Liver (tissue), 10 donors: ENCODE measurements at places on chromosomes 4 and X.
A peak's percentile ranks its signal among the peaks of the same experiment; 100 is the strongest.

GRCh38 chr4:114465766-114466165 lies 132.8 kb upstream of the UGT8 start:
- no peak for DNase-seq

DNA sequence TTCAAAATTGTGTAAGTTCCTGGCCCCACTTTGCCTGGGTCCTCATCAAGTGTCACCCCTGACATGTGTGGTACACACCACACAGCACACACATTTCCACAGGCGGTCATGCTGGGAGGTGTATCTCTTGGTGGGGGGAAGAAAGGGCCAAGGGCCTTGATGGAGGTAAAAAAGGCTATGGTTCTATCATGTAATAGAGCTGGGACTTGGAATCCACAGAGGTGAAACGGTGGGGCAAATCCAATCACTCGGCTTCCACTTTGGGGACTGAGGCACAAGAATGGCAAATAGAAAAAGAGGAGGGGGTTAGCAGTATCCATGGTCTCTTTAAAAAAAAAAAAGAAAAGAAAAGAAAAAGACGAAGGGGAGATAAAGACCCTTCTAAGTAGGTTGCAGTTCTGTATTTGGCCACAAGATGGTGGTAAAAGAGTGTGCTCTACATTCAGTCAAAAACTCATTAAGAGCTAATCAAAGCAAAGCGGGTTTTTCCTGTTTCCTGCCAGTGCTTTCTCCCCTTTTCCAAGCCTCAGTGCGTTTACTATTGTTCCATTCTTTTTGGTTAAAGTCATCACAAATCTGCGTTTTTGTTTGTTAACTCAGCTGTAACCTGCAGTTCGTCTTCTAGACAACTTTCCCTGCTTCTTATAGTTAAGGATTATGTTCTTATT lies 37.0 kb upstream of the ATP6AP2 start:
- peak; percentile 34 for DNase-seq

DNA sequence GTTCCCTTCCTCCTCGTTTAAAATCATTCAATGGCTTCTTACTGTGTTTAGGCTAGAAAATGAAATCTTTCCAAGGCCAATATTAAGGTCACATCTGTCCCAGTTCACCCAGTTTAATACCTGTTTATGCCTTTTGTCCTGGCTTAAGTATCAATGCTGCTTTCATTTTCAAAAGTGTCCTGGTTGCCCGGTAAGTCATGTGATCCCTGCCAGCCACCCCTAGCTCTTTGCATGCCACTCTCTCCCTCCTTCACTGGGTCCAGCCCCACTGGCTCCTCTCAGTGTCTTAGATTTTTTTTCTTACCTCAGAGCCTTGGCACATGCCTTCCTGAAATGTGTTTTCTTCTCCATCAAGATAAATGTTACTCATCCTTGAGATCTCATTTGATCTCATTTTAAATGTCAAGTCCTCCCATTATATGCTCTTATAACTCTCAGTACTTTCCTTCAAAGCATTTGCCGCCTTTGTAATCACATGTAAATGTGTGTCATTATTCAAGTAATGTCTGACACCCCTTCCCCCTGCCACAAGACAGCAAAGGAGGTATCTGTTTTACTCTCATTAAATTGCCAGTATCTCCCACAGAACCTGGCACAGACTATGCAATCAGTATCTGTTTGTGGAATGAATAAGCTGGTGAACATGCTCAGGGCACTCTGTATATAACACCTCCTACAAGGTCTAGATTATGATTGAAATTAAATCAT lies 472.5 kb upstream of the RPS6KA3 start:
- no peak for DNase-seq

GRCh38 chr4:111854494-111855087 lies 290.7 kb upstream of the FAM241A start:
- no peak for DNase-seq

DNA sequence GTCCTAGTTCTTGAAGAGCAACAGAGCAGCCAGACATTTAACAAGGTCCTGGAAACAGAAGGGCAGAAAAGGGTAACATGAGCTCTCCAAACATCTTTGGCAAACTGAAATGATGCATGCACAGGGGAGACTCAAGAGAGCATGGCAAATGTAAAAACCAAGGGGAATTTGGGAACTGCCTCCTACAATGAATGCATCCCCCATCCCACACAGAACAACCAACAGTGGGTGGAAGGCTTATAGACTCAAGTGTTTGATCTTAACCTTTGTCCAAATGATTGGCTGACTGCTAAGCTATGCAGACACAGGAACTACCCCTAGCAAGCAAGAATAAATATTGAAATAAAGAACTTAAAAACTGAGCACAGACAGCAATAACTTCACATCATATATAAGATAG lies 74.4 kb downstream of the CENPC start:
- DNase-seq = no peak

GRCh38 chrX:4764888-4765287 lies 1051.4 kb upstream of the PRKX start:
- no peak for DNase-seq

GRCh38 chrX:122582975-122583305 lies 601.1 kb upstream of the GRIA3 start:
- DNase-seq = no peak

- DNase-seq = peak; percentile 65
These were observed 511 bp downstream of the PPM1K start for GRCh38 chr4:88283661-88284438.

GRCh38 chr4:182346675-182347375 lies 103.6 kb downstream of the TENM3 start:
- DNase-seq = no peak

DNA sequence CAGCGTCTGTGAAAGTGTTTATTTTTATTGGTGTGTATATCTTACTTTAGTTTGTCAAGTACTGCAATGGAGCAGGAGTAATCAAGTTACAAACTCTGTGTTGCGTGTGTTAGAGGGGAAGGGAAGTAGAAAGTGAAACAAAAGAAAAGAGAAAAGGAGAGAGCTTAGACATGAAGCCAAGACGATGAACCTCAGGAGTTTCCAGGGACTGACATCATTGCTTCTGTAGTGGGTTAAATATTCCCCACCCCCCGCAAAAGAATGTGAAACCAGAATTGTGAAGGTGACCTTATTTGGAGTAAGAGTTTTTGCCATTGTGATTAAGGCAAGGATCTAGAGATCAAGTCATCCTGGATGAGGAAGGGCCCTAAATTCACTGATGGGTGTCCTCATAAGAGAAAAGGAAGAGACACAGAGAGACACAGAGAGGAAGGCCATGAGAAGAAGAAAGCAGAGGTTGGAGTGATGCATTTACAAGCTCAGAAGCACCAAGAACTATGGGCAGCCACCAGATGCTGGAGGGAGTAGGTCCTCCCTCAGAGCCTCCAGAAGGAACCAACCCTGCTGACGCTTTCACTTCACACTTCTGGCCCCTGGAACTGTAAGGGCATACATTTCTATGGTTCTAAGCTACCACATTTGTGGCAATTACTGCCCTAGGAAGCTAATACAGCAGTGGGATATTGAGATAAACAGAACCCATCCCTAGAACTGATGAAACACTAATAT lies 173.6 kb upstream of the SFRP2 start:
- DNase-seq = no peak

GRCh38 chrX:31819455-31819854 lies 747.6 kb upstream of the FTHL17 start:
- no peak for DNase-seq

DNA sequence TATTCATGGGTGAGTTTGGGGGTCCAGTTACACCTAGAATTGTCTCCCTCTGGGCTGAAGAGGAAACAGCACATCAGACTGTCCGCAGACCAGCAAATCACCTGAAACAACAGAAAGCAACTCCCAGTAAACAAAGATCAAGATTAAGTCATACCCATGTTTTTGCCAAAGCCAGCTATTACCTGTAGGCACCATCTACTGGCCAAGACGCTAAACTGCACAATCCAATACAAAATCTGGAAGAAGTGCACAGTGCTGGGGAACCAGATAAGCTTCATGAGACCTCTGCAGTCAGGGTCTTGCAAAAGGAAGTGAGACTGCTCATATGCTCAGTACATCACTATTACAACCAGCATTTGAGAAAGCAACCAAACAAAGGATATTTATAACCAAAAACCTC lies 157.5 kb upstream of the ITM2A start:
- DNase-seq = no peak

DNA sequence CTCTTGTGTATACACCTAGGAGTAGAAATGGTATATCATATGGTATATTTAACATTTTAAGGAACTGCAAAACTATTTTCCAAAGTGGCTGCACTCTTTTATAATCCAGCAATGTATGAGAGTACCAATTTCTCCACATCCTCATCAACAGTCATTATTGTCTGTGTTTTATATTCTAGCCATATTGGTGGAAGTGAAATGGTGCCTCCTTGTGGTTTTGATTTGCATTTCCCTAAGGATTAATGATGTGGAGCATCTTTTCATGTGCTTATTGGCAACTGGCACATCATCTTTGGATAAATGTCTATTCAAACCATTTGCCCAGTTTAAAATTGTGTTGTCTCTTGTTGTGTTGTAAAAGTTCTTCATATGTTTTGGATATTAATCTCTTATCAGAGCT lies 9.6 kb downstream of the BMP15 start:
- no peak for DNase-seq

DNA sequence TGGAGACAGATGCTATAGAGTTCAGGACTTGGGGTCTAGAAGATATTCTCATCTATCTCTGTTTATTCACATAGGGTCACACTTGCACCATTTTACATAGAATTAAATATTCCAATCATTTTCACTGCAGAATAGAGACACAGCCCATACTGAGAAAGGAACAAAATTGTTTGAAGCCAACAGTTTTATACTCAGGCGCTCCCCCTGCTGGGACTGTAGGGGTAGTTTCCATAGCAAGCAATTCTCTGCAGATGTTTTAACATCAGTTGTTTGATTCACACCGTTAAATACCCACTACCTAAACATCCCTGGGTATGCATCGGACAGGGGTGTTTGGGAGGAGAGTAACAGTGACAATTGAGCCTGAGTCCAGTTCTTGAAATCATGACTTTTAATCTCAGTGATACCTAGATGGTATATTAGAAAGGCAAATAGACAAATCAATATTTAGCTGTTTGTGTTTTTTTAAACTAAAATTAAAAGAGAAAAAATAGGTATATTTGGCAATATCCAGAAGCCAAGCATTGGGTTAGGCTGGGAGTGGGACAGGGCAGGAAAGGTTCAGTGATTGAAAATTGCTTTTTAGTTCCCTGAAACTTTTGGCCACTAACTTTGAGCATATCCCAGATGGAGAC lies 33.8 kb downstream of the LONRF3 start:
- DNase-seq = peak; percentile 34

DNA sequence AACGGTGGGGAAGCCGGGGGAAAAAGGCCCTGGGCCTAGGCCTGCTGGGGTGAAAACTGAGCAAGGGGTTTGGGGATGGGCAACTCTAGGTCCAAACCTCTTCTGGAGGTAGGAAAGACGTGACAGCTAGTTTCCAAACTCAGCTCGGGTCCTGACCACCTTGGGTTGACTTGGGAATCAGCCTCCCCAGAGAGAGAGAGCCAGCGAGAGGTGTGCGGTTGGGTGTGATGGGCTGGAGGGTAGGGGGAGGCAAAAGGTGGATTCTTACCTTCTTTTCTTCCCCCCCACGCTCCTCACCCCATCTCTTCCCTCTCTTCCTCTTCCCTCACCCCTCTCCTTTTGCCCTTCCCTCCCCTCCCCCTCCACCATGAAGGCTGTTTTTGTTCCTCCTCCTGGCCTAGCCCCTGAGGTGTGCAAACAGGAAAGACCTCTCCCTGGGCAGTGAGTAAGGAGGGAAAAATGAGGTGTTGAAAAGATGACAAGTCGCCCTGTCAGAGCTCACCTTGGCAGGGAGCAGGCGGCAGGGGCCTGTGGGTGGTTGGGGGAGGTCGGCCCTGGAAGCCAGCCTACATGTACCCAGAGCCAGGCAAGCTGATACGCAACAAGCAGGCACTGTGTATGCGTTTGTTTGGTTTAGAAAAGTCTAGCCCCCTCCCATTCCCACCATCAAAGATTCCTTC lies 14.8 kb downstream of the PJA1 start:
- DNase-seq = no peak
